ENCODE measurements at places on chromosomes 3 and 15.

DNA sequence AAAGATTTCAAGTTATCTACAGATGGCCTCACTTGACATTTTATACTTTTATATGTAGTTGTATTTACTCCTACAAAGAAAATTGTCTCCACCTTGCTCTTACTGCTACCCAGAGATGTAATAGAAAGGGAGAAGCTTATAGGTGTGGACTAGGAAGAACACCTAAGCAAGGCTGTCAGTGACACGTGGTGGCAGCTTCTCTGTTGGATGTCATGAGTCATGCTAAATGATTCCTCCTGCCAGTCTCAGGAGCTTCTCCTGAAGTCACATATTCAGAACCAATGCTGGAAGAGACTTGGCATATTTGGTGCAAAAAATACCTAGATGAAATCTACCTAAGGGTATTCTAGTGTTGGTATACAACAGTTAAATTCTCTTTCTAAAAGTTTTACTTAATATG is 184.7 kb downstream of the LRRC3B start:
- no peak for DNase-seq
- H3K36me3 ChIP-seq, result no peaks in the 10 kb centered on the region
- H3K4me3 ChIP-seq, result no peak overlapping the region
- H3K27ac ChIP-seq, result no peak overlapping the region
- H3K4me1 ChIP-seq, result no peaks in the 10 kb centered on the region
- H3K27me3 ChIP-seq, result no peaks in the 10 kb centered on the region

- DNase-seq, result no peak
- H3K27me3 ChIP-seq, result no peaks in the 10 kb centered on the region
Observed at GRCh38 chr15:57528940-57529565, 62.7 kb upstream of the MYZAP start.

- no peaks in the 10 kb centered on the region for H3K4me1 ChIP-seq
- H3K4me3 ChIP-seq, result no peak overlapping the region
- no peak for DNase-seq
- H3K27ac ChIP-seq, result peak overlapping the region; percentile 96
- H3K36me3 ChIP-seq, result no peaks in the 10 kb centered on the region
Observed at GRCh38 chr15:89498574-89498906, 2.2 kb upstream of the RHCG start.

- H3K36me3 ChIP-seq, result peaks cover 10% of the 10 kb centered on the region
- peaks cover 45% of the 10 kb centered on the region for H3K4me1 ChIP-seq
- DNase-seq, result no peak
- H3K27ac ChIP-seq, result no peak overlapping the region
Observed at GRCh38 chr3:113103588-113103987, 107.8 kb upstream of the BOC start.

- DNase-seq, result no peak
- peaks cover 8% of the 10 kb centered on the region for H3K36me3 ChIP-seq
- peaks cover 8% of the 10 kb centered on the region for H3K27me3 ChIP-seq
- peaks cover 43% of the 10 kb centered on the region for H3K4me1 ChIP-seq
- H3K27ac ChIP-seq, result peak overlapping the region; percentile 40
- peak overlapping the region; percentile 57 for H3K4me3 ChIP-seq
Observed at GRCh38 chr15:96222981-96223380, 107.5 kb upstream of the NR2F2 start.

DNA sequence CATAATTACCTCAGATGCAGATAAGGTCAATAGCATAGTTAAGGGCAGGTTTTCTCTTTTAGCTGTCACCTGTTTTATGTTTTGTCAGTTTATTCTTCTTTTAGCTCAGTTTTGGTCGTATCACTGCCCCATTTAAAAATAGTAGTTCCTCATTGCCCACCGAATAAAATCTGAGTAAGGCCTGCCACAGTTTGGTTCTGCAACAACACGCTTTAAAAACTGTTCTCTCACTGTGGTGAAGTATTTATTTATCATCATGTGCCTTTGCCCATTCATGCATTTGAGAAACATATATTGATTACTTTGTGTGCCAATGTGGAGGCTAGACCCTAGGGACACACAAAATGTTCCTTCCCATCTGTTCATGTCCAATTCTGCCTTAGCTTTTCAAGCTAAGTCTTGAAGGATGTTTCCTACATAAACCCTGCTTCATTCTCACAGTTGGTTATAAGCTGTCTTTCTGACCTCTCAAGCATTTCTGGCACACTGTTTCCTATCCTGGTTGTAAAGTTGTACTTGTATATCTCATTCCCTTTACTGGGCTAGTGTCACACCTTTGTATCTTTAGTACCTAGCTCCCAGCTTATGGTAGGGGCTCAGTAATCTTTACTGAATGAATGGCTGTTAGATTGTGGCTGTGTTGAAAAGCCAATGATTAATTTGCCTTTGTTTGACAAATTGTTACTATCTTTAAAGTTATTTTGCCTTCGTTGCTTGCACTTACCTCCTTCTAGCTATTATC is 23.9 kb downstream of the AKAP13 start:
- H3K27me3 ChIP-seq, result no peaks in the 10 kb centered on the region
- DNase-seq, result no peak
- H3K36me3 ChIP-seq, result peaks cover 8% of the 10 kb centered on the region
- H3K4me1 ChIP-seq, result peaks cover 30% of the 10 kb centered on the region
- H3K27ac ChIP-seq, result peak overlapping the region; percentile 49

- H3K27me3 ChIP-seq, result peaks cover 2% of the 10 kb centered on the region
- H3K4me3 ChIP-seq, result peak overlapping the region; percentile 36
- H3K4me1 ChIP-seq, result peaks cover 21% of the 10 kb centered on the region
- DNase-seq, result no peak
- no peaks in the 10 kb centered on the region for H3K36me3 ChIP-seq
Observed at GRCh38 chr15:63473999-63474809, 30.2 kb upstream of the USP3 start.

DNA sequence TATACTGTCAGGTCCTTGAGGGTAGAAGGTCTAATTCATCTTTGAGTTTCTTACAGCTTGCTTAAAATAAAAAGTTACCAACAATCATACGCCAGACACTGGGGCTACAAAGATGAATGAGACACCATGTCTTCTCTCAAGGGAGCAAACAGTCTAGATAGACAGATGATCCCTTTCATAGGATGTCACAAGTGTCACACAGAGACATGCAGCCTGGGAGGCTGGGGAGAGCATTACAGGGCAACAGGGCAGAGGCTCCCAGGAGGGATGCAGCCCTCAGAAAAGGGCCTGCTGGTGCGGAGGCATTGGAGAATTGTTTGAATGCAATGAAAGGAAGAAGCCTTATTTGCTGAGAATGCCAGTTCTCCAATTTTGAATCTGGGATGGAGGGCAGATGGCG is 39.0 kb downstream of the DRD3 start:
- no peak for DNase-seq
- H3K27ac ChIP-seq, result no peak overlapping the region
- no peak overlapping the region for H3K4me3 ChIP-seq

DNA sequence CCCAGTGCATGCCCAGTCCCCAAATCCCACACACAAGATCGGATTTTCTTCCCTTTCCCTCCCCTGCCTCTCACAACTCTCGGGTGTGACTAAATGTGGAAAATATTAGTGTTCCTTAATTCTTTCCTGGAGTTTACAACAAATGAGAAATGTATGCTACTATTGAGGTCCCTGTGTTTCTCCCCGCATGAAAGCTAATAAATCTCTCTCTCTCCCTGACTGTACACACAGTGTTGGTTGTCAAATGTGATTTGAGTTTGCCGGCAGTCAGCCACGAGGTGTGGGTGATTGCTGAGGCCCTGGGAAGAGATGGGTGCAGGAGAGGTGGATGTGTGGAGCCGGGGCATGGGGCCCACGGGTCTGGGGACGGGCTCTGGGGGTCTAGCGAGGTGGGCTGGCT is 161.4 kb upstream of the IQSEC1 start:
- H3K4me1 ChIP-seq, result peaks cover 10% of the 10 kb centered on the region
- DNase-seq, result no peak
- H3K36me3 ChIP-seq, result no peaks in the 10 kb centered on the region
- H3K4me3 ChIP-seq, result no peak overlapping the region
- peak overlapping the region; percentile 5 for H3K27ac ChIP-seq
- H3K27me3 ChIP-seq, result peaks cover 10% of the 10 kb centered on the region

DNA sequence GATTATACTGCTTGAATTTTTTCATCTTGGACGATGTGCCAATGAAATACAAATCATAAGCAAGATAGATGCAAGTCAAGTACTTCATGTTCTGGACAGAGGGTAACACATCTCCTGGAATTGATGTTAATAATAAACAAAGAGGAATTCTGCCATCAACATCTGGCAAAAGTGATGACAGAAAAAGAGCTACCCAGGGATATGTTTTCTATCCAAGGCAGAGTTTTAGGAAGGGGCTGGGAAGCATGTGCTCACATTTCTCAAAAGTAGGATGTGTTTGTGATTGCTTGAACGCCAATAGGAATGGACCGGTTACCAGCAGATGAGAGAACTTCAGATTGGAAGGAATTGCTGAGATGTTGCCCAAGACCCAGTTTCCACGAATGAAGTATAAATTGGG is 242.6 kb upstream of the AGTR1 start:
- H3K27me3 ChIP-seq, result no peaks in the 10 kb centered on the region
- DNase-seq, result no peak
- H3K4me3 ChIP-seq, result no peak overlapping the region
- no peaks in the 10 kb centered on the region for H3K36me3 ChIP-seq

DNA sequence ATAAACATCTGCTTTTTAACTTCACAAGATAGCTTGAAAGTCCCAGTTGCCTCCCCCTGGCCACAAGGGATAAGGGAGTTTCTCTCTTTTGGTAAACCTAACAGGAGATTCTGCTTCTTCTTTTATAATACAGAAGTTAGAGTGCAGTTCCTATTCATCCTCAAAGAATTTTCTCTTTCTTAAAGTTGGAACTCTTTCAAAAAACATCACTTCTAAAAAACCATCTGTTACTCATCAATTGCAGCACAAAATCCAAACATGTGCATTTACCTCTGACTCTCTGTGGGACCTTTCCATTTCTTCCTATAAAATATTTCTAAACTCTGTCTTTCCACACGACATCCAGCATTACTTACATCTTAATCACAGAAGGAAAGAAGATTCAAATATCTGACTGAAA is 5.1 kb downstream of the DPH6 start:
- DNase-seq, result no peak
- no peak overlapping the region for H3K4me3 ChIP-seq
- no peaks in the 10 kb centered on the region for H3K27me3 ChIP-seq
- H3K27ac ChIP-seq, result no peak overlapping the region

DNA sequence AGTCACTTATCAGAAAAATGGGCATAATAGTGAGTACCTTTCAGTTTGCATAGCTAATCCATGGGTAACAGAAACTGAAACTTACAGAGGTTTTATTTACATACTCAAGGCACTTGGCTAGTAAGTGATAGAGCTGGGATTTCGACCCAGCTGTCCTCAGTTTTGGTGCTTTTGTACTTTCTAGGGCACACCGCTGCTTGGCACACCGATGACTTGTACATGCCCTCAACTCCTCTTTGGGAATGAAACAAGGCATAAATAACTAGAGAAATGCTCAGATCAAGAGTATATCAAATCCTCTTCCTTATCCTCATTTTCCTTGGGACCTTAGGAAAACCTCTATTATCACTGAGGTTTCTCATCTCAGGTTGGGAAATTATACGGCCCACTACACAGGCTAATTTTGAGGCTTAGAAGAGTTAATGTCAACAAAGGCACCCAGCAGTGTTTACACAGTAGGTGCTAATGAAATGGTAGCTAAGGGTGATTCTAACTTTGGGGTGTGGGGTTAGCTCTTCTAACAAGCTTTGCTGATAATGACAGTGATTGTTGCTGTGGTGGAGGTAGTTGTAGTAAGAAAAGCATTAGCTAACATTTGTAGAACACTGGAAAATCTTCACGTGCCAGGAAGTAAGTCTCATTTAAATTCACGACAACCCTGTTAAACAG is 20.3 kb upstream of the DGKG start:
- peaks cover 28% of the 10 kb centered on the region for H3K27me3 ChIP-seq
- H3K4me3 ChIP-seq, result no peak overlapping the region
- no peak overlapping the region for H3K27ac ChIP-seq
- peaks cover 4% of the 10 kb centered on the region for H3K4me1 ChIP-seq
- no peak for DNase-seq

DNA sequence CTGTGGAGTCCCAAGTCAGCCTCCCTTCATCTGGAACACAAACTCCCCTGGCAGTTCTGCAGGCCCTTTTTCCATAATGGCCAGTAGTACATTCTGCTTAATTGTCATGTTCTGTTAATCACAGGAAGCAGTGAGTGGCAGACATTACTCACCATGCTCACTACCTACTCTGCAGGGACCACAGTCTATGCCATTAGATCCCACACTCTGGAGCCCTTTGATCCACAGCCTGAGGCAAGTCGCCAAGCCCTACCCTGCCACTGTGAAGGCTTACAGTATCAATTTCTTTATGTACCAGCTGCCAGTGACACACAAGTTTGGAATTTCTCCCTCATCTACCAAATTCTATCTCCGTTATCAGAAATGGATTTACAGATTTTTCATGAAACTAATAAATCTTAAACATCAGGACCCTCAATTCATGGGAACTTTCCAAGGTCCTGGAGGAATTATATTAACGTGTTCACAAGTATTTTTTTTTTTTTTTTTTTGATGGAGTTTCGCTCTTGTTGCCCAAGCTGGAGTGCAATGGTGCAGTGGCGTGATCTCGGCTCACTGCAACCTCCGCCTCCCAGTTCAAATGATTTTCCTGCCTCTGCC is 20.6 kb upstream of the WWTR1 start:
- no peaks in the 10 kb centered on the region for H3K27me3 ChIP-seq
- H3K36me3 ChIP-seq, result no peaks in the 10 kb centered on the region
- no peak overlapping the region for H3K27ac ChIP-seq
- no peak overlapping the region for H3K4me3 ChIP-seq
- peaks cover 11% of the 10 kb centered on the region for H3K4me1 ChIP-seq

- DNase-seq, result peak; percentile 88
- H3K4me3 ChIP-seq, result peak within 1 kb of the TSS; percentile 84
- H3K27ac ChIP-seq, result no peak within 1 kb of the TSS
Observed at GRCh38 chr3:51706788-51707731, at the start of gene GRM2. TSS of gene GRM2 (plus strand) at chr3:51707068. CDS start at chr3:51708984, 1,916 bp downstream.

DNA sequence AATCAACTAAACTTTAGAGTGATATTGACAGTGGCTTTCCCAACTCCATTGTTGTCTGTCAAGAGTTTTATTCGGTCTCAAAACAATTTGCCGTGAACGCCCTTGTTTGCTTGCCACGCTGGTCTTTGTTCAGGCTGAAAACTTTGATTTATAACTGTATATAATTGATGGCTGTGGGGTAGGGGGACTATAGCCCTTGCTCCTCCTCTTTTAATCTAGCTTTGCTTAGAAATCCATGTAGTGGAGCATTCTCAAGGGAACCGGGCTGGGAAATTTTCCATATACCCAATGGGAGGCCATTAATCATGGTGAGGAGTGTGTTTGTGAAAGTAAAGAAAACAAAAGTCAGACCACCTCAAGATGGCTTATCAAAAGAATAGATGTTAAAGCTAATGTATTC is 339.8 kb upstream of the RARB start:
- H3K36me3 ChIP-seq, result peaks cover 5% of the 10 kb centered on the region
- H3K27me3 ChIP-seq, result peaks cover 30% of the 10 kb centered on the region
- peak overlapping the region; percentile 3 for H3K4me3 ChIP-seq
- peaks cover 57% of the 10 kb centered on the region for H3K4me1 ChIP-seq
- DNase-seq, result no peak
- H3K27ac ChIP-seq, result no peak overlapping the region

- no peak for DNase-seq
- no peak overlapping the region for H3K4me3 ChIP-seq
- no peak overlapping the region for H3K27ac ChIP-seq
Observed at GRCh38 chr3:107752202-107752990, 229.6 kb downstream of the BBX start.
